ENCODE measurements at places on chromosomes 3 and 15.

GRCh38 chr15:67039384-67040075, 25.9 kb upstream of the SMAD3 start:
- no peak overlapping the region for H3K4me3 ChIP-seq
- no peak overlapping the region for H3K27ac ChIP-seq
- H3K27me3 ChIP-seq = no peaks in the 10 kb centered on the region
- no peaks in the 10 kb centered on the region for H3K36me3 ChIP-seq
- peaks cover 15% of the 10 kb centered on the region for H3K4me1 ChIP-seq
- no peak for DNase-seq

- no peaks in the 10 kb centered on the region for H3K4me1 ChIP-seq
- H3K27me3 ChIP-seq = no peaks in the 10 kb centered on the region
- H3K27ac ChIP-seq = no peak overlapping the region
- H3K4me3 ChIP-seq = no peak overlapping the region
These were observed 123.2 kb upstream of the SLC7A14 start for GRCh38 chr3:170709046-170709445.

- peaks cover 5% of the 10 kb centered on the region for H3K4me1 ChIP-seq
- no peak for DNase-seq
- H3K36me3 ChIP-seq = no peaks in the 10 kb centered on the region
- H3K4me3 ChIP-seq = no peak overlapping the region
- H3K27ac ChIP-seq = no peak overlapping the region
These were observed 10.1 kb downstream of the USP3 start for GRCh38 chr15:63514531-63514943.

- H3K36me3 ChIP-seq = no peaks in the 10 kb centered on the region
- no peak overlapping the region for H3K4me3 ChIP-seq
- no peaks in the 10 kb centered on the region for H3K4me1 ChIP-seq
- no peak overlapping the region for H3K27ac ChIP-seq
These were observed 158.6 kb downstream of the CNTN6 start for GRCh38 chr3:1251282-1252060.

- no peaks in the 10 kb centered on the region for H3K27me3 ChIP-seq
- no peak overlapping the region for H3K27ac ChIP-seq
- H3K4me3 ChIP-seq = no peak overlapping the region
- no peaks in the 10 kb centered on the region for H3K36me3 ChIP-seq
These were observed 1.2 kb downstream of the RTP3 start for GRCh38 chr3:46498916-46499519.

Data from ascending aorta (tissue), 2 donors.